ENCODE measurements at places on chromosomes 7 and 10. TPM values are rescaled to one million over a fixed set of nuclear protein-coding genes. Genes with fewer than 3 reads are reported as not detected.

The LIPN gene
- not detected for total RNA-seq

The SNX8 gene
- total RNA-seq = 139 TPM

The MEPCE gene
- 72.1 TPM for total RNA-seq

The LDB3 gene
- 0.15 TPM for total RNA-seq

The CYP3A5 gene
- 0.31 TPM for total RNA-seq

GRCh38 chr7:99393355-99394187 is 14.8 kb downstream of the PDAP1 start:
- H3K27me3 ChIP-seq = no peaks in the 10 kb centered on the region
- DNase-seq = no peak
- peak overlapping the region; percentile 7 for H3K4me3 ChIP-seq
- peaks cover 52% of the 10 kb centered on the region for H3K4me1 ChIP-seq

- no peak for DNase-seq
- H3K27me3 ChIP-seq = no peaks in the 10 kb centered on the region
- peaks cover 23% of the 10 kb centered on the region for H3K4me1 ChIP-seq
- peaks cover 8% of the 10 kb centered on the region for H3K36me3 ChIP-seq
Measured at GRCh38 chr10:73743327-73743904, 756 bp upstream of the SEC24C start.

DNA sequence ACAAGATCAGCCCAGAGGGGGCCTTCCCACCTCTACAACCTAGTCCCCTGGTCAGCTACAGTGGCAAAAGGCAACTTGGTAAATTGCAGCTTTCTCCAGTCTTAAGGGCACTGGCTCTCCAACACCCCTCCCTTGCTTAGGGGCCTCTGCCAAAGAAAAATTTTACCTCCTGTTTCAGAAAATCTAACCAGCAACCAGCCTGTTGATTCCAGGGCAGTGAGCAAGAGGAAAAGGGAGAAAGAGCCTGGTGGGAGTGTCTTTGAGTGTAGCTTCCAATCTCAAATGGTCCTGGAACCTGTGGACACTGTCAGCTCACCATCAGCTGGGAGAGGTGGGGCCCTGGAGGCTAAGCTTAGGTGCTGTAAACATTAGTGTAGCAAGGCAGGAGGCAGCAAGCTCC is 22.9 kb downstream of the ACTR1A start:
- no peak for DNase-seq
- H3K4me1 ChIP-seq = no peaks in the 10 kb centered on the region
- H3K27me3 ChIP-seq = no peaks in the 10 kb centered on the region
- H3K4me3 ChIP-seq = no peak overlapping the region

DNA sequence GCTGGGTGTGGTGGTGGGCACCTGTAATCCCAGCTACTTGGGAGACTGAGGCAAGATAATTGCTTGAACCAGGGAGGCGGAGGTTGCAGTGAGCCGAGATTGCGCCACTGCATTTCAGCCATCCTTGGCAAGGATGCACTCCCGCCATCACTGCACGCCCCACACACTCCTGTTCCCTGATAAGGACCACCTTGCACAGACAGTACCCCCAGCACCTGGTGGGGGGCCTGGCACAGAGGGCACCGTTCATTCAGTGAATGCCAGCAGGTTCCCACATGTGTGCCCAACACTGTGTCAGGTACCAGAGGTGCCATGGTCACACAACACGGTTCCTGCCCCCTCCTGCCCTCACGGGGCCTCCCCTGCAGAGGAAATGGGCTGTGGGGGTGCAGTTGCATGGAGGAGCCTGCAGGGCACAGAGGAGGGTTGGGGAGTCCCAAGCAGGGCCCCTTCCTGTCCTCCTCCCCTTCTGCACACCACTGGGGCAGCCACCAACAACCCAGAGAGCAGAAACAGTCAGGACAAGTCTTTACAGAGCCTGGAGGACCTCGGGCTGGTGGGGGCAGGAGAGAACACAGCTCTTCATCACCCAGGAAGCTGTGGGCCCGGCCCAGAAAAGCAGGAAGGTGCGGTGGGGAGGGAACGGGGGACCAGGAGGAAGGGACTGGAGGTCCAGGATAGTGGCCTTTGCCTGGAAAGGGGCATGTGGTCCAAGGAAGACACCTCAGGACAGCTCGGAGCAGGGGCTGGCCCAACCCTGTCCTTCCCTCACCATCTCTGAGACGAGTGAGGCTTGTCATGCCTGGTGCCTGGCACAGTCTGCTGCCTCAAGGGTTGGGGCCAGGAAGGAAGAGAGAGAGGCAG is 7.1 kb downstream of the CRYGN start:
- peaks cover 24% of the 10 kb centered on the region for H3K4me1 ChIP-seq
- no peaks in the 10 kb centered on the region for H3K27me3 ChIP-seq
- no peaks in the 10 kb centered on the region for H3K36me3 ChIP-seq
- no peak overlapping the region for H3K4me3 ChIP-seq

- no peak for DNase-seq
- H3K36me3 ChIP-seq = no peaks in the 10 kb centered on the region
- H3K27me3 ChIP-seq = no peaks in the 10 kb centered on the region
- H3K27ac ChIP-seq = no peak within 1 kb of the TSS
- H3K4me3 ChIP-seq = no peak within 1 kb of the TSS
Measured at GRCh38 chr7:101237206-101238067, at the start of gene CLDN15. Gene CLDN15, minus strand, starts transcription at chr7:101237802. Its CDS starts 221 bp downstream, at chr7:101237581.

- peaks cover 10% of the 10 kb centered on the region for H3K4me1 ChIP-seq
- H3K36me3 ChIP-seq = no peaks in the 10 kb centered on the region
Measured at GRCh38 chr10:43295436-43295835, 28.6 kb upstream of the RASGEF1A start.

DNA sequence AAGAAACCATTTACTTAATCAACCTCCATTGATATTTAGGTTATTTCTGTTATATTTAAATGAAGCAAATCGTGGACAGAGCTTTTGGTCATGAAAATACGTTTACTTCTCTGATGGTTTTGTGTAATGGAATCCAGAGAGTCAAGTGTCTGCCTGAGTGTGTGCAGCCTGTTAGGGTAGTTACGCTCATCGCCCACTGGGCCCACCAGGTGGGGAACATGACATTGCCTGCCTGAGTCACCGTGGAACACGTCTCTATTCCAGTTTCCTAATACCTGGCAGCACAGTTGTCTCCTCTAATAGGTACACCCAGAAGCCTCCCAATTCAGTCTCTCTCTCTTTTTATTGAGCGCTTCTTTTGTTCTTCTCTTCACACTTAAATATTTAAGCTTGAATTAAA is 91.0 kb downstream of the ADCY1 start:
- no peaks in the 10 kb centered on the region for H3K36me3 ChIP-seq
- no peak overlapping the region for H3K27ac ChIP-seq
- no peak overlapping the region for H3K4me3 ChIP-seq
- peaks cover 2% of the 10 kb centered on the region for H3K27me3 ChIP-seq
- no peak for DNase-seq

GRCh38 chr7:43612599-43613589 is 30.0 kb downstream of the STK17A start:
- no peaks in the 10 kb centered on the region for H3K27me3 ChIP-seq
- no peak for DNase-seq
- H3K27ac ChIP-seq = no peak overlapping the region
- H3K4me1 ChIP-seq = no peaks in the 10 kb centered on the region
- H3K4me3 ChIP-seq = no peak overlapping the region

DNA sequence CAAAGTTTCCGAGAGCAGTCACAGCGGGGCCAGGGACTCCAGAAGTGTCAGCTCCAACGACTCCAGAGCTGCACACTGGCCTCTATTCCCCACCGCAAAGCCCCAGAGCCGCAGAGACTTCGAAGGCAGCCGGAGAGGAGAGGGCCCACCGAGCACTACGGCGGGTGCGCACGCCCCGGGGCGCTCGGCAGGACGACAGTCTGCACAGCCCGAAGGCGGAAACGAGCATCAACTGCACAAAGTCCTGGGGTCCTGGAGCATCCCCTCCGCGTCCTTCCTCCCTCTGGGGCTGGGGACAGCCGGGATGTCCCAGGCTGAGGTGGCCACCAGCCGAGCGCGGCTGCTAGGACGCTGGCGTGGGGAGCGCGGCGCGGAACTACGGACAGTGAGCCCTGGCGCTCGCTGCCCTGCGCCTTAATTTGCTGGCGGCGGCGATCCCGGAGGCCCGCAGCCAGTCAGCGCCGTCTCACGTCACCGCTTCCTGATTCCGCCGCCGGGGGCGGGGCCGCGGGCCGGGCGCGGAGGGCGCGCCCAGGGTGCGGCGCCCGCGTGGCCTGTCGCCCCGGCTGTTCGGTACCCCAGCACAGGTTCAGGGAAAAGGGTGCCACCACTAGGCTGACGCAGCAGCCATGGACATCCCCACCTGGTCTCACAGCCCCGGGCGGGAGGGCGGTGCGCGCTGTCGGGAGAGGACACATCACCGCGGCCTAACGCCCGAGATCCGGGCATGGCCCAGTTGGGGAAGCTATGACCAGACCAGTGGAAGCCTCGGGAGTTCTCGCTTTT is at the start of gene TBX20:
Gene TBX20 (minus strand): TSS at position 391 of the 786 bp plus-strand sequence. CDS start 480 bp downstream, outside the sequence.
- no peaks in the 10 kb centered on the region for H3K4me1 ChIP-seq
- no peak within 1 kb of the TSS for H3K27ac ChIP-seq
- H3K36me3 ChIP-seq = no peaks in the 10 kb centered on the region
- peaks cover 50% of the 10 kb centered on the region for H3K27me3 ChIP-seq

DNA sequence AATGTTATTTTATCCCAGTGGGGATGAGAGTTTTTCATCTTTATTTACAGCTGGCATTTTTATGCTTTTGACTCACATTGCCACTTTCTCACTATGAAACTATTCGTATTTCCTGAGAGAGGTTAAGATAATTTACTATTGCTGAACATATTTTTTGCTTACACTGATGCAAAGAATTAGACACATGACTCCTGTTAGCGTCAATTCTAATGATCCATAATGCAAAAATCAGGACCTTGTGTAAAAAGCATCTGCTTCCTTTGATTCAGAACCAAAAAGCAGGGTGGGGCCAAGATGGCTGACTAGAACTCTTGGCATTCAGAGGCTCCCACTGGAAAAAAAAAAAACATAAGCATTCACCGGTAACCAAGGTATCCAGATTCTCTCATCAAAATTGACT is 464.8 kb downstream of the SEMA3D start:
- no peaks in the 10 kb centered on the region for H3K4me1 ChIP-seq
- H3K4me3 ChIP-seq = no peak overlapping the region
- no peak for DNase-seq
- no peak overlapping the region for H3K27ac ChIP-seq
- no peaks in the 10 kb centered on the region for H3K27me3 ChIP-seq

- H3K36me3 ChIP-seq = no peaks in the 10 kb centered on the region
- no peak overlapping the region for H3K27ac ChIP-seq
- DNase-seq = no peak
- H3K4me3 ChIP-seq = no peak overlapping the region
- H3K27me3 ChIP-seq = no peaks in the 10 kb centered on the region
- no peaks in the 10 kb centered on the region for H3K4me1 ChIP-seq
Measured at GRCh38 chr10:27525819-27526218, 21.7 kb downstream of the RAB18 start.

DNA sequence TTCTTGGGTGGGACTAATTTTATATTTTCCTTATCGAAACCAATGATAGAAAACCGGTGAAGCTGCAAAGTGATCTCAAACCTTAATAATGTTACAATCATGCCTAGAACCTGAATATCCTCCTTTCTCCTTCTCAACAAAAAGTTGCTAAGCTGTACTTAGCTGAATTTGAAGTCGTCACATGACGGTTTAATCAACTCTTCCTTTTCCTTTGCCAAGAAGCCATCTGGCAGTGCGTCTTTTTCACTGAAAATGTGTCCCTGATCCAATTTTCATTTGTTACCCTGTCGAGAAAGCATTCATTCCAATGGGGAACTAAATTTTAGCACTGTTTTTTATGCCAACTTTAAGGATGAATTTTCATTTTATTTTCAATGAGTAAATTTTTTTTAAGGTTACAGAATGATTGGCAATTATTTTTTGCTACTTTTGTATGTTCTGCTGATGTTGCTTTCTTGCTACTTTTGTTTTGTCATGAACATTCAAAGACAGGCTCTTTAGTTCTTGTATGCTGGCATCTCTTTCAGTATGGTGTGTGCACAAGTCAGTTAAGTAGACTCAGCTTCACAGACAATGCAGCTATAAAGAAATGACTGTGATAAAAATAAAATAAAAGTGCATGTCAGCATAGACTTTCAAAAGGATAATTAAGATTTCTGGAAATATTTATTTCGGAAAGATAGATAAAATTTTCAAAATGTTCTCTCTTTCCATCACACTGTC is 980.0 kb downstream of the DNAJB9 start:
- H3K4me3 ChIP-seq = no peak overlapping the region
- H3K27me3 ChIP-seq = no peaks in the 10 kb centered on the region
- H3K4me1 ChIP-seq = no peaks in the 10 kb centered on the region
- H3K27ac ChIP-seq = no peak overlapping the region
- DNase-seq = no peak

GRCh38 chr10:115844591-115844990 is 428.4 kb downstream of the GFRA1 start:
- H3K4me1 ChIP-seq = no peaks in the 10 kb centered on the region
- H3K4me3 ChIP-seq = no peak overlapping the region
- no peak overlapping the region for H3K27ac ChIP-seq
- H3K36me3 ChIP-seq = no peaks in the 10 kb centered on the region
- DNase-seq = no peak
- H3K27me3 ChIP-seq = no peaks in the 10 kb centered on the region
